ENCODE measurements at places on chromosomes 2 and 18.

DNA sequence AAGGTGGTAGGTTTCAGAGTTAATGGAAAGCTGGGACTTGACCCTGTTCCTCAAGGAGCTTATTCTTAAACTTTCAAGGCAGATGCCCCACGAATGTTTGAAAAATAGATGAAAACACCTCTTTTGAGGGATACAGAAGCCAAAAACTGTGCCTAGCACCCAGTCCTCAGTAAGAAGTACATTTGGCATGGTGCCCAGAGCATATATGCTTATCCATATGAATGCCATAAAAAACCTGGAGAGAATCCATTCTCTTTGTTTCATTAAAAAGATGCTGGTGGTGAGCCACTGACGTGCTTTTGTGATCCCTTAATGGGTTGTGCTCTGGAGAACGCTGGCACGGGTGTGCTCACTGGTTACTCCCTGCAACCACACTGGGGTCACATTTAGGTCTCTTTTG is 69.0 kb downstream of the IL1R2 start:
- DNase-seq = no peak

DNA sequence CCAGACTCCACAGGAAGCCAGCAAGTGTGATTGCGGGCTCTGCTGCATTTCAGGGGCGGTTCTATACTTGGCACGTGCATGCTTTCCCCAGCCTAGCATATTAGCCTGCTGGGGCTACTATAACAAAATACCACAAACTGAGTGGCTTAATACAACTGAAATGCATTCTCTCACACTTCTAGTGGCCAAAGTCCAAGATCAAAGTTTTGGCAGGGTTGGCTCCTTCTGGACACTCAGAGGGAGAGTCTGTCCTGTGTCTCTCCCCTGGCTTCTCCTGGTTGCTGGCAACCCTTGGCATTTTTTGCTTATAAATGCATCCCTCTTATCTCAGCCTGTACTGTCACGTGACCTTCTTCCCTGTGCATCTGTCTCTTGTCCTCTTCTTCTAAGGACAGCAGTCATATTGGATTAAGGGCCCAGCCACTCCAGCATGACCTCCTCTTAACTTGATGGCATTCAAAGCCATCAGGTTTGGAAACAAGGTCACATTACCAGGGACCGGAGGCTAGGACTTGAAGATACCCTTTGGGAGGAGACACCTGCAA is 138.7 kb downstream of the RNF152 start:
- DNase-seq = no peak

GRCh38 chr2:735670-736218 is 58.5 kb upstream of the TMEM18 start:
- no peak for DNase-seq

DNA sequence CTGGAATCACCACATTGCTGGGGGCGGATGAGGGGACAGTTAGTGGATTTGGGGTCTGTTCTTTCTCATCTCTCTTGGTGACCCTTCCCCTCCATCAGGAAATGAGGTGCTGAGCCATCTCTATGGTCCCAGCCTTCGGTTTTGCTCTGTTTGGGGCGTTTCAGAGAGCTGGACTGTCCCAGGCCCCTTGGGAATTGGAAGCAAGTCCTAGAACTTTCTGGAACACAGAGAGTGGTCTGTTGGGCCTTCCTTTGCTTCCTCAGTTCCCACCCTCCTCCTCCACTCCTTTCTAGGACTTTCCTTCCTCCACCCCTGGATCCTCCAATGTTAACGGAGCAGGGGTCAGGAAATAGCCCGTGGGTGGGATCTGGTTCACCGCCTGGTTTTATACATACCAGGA is 17.0 kb downstream of the RRM2 start:
- DNase-seq = no peak

DNA sequence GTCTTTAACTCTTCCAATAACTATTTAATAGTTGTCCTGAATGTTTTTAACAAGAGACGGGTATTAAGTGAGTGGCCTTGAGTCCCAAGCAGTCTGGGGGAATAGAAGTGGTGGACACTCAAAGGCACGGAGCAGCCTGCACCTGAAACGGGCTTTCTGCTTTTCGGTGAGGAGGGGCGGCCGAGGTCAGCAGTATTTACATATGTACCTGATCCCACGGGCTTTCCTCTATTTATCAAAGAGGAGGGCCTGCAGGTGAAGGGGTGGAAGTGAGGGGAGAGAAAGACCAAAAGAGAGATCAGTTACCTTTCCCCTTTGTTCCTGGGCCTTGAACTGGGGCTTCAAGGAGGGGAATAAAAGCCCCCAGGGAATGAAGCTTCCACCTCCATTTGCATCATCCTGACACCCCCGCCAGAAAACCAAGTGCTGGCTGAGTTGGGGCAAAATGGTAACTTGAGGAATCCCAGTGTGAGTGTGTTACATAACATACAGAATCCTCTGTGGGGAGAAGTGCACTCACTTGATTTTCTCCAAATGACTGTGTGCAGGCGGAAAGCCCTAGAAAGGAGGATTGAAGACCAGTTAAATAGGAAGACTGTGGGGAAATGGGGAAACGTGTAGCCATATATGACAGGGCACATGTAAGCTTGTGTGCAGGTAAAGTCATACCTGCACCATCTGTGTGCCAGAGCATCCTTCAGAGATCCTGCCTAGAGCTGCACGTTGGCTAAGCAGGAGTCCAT is 12.4 kb downstream of the POU3F3 start:
- peak; percentile 13 for DNase-seq

DNA sequence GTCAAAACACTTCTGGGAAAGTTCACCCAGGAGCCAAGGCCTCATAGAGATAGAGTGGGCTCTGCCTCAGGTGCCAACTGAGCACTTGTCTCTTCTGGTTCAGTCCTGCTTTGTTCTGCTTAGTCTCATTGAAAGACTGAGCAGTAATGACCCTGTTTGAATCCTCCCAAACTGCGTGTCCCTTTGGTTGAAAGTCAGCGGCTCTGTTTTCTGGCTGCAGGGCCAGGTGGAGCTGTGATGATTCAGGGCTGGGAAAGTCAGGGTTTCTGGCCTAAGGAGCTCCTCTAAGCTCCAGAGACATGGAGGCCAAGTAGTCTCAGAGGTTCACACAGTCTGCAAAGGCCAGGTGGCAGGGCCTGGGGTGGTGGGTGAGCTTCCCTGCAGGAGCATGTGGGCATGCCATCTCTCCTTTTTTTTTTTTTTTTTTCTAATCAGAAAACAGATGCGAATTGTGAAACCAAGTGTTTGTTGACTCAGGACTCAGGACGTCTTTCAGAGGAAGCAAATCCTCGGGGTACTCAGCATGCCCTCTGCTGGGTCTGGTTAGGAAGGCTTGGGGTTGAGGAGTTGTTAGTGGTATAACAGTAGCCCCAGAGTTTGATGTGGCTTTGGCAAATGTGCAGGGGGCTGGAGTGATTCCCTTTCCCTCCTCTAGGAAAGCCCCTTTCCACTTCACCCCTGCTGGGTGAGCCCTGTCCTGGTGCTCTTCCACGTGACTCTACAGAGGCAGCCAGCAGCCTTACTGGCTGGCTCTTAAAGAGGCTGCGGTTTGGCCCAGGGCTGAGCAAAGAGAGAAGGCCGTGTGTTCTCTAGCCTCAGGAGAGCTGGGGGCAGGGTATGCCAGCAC is 38.3 kb downstream of the TMEM17 start:
- no peak for DNase-seq

DNA sequence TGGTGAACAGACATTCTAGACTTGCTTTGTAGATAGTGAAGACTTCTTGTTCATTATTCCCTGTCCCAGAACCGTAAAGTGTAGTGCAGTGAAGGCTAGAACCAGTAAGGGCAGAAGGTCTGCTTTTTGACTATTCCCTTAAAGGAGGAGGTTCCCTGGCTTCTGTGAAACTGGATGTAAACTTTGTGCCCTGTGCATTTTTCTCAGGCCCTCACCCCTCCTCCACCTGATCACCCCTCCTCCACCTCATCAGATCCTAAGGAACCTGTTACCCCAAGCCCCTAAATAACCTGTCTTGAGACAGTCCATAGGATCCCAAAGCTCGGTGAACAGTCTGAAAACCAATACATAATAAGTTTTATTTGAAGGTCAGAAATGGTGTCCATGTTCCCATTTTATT is 33.7 kb downstream of the SFT2D3 start:
- DNase-seq = peak; percentile 8

DNA sequence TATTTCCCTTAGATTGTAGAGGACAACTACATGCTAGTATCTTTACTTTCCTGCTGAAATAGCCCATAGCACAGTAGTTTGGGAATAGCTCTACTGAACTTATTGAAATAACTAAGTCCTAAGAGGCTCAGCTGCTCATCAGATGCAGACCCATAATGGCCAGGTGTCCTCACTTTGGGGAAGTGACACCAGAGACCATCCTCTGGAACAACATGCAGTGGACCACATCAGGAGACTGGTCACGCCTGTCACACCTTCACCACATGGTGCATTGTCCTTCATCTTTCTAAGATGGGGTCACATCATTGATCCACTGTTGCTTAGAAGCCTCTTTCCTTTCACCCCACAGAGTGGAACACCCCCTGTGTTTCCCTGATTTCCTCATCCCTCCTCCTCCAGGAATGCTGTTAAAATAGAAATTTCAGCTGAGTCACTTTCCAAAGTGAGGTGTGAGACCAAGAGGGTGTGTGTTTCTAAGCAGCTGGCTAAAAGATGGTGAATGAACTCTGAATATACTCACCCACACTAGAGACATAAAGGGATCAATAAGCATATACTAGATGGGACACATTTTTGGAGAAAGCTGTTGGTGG is 215.2 kb upstream of the LRRTM1 start:
- DNase-seq = no peak
